Left kidney (tissue), 8 donors: ENCODE measurements at places on chromosomes 13 and 19. TPM values are rescaled to one million over a fixed set of nuclear protein-coding genes. Genes with fewer than 3 reads are reported as not detected.

DNA sequence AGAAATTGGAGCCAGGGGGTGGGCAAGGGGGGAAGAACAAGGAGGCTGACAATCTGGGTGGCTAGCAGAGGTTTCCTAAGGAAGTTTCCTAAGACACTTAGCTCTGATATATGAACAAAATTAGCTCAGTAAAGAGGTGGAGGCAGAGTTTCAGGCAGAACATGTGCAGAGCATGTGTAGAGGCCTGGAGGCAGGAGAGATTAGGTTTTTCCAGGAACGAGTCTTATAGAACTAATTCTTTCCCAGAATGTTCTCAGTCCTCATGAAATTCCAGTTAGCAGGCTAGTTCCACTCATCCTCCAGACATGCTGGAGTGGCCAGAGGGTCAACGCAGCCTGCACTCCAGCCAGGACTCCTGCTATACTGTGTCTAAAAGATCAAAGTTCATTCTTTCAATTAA is 184.7 kb downstream of the LACC1 start:
- no peak for DNase-seq

Gene SMIM44
- not detected for polyA plus RNA-seq

Gene C13orf42
- 0.57 TPM for polyA plus RNA-seq

Gene RDH8
- polyA plus RNA-seq = 0.40 TPM

GRCh38 chr19:6483235-6483634 is 1.6 kb upstream of the DENND1C start:
- DNase-seq = no peak

- no peak for DNase-seq
Observed at GRCh38 chr19:56170261-56170660, 5.5 kb upstream of the GALP start.
